ENCODE measurements at places on chromosomes 7 and 10.

DNA sequence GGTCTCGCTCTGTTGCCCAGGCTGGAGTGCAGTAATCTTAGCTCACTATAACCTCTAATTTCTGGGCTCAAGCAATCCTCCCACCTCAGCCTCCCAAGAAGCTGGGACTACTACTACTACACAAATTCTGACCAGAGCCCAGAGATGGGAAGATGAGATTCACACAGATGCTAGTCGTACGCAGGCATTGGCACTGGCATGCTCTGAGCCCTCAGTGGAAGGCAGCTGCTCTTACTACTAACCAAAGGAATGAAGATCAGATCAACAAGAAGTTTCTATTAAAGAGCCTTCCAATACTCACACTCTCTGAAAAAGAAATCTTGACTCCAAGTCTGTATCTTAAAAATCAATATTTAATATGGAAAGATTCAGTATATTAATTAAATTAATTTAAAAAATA is 10.7 kb downstream of the GDF2 start:
- no peak for DNase-seq

DNA sequence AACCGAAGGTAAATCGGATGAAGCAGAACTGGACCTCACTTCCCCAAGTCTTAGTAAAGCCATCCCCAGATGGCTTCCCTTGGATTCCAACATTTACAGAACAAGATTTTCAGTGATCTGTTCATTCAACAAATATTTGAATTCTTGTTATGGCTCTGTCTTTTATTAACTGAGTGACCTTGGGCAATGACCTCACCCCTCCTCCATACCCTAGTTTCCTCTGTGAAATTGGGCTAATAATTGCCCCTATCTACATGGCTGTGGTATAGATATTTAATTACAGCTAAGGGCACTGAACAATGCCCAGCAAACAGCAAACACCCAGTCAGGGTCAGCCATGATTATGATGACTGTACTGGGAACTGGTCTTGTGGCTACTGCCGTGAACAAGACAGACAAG is 19.1 kb downstream of the TECTB start:
- no peak for DNase-seq

DNA sequence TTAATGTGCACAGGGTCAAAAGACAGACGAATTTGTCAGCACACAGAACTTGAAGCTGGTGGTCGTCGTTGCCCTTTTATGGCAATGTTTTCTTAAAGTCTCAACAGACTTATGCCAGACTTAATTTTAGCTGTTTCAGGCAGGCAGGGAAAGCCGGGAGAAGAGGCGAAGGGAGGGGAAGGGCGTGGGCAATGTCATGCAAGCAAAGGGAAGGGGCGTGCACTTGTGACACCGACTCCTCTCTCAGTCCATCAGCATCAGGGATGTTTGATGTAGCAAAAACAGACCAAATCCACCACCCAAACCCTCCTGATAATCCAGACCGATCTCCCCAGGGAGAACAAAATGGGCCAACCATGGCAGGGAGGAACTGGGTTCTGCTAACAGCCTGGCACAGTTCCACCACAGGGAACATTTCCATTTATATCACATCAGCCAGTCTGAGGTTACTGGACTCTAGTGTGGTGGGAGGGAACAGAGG is 118.1 kb upstream of the RHEB start:
- DNase-seq = no peak

- DNase-seq = no peak
Observed at GRCh38 chr7:50321487-50322067, 17.1 kb downstream of the IKZF1 start.

- DNase-seq = no peak
Observed at GRCh38 chr10:98370831-98371820, 43.9 kb downstream of the PYROXD2 start.

GRCh38 chr7:2191016-2191415 is 41.7 kb downstream of the MAD1L1 start:
- DNase-seq = no peak

- DNase-seq = no peak
Observed at GRCh38 chr10:36301539-36301938, 659.4 kb upstream of the FZD8 start.

- no peak for DNase-seq
Observed at GRCh38 chr7:156827587-156828203, 65.3 kb downstream of the LMBR1 start.

DNA sequence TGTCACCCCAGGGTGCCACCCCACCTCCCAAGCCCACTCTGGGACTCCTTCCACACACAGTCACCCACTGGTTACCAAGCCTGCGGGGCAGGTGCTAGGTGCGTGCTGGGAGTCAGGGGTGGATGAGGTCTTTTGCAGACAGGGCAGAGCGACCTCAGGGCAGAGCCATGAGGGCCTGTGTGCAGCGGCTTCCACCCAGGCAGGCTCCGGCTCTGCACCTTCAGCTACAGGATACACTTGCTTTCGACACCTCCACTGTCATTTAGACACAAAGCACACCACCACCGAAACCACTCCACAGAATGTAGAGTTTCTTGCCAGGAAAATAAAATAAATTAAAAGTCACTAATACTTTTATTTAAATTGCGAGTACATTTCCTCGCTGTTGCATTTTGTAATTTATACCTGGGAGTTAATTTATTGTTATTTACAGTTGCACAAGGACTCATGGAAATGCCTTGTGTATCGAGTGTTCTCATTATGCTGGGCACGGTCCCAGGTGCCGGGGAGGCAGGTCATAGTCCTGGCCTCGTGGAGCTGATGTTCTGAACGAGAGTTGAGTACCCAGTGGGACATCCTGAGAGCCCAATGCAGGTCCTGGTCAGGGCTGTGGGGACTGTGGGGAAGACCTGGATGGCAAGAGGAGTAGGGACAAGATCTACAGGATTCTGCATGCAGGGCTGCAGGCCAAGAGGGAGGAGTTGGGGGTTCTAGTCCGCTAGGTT is 127.8 kb downstream of the CUX1 start:
- no peak for DNase-seq

DNA sequence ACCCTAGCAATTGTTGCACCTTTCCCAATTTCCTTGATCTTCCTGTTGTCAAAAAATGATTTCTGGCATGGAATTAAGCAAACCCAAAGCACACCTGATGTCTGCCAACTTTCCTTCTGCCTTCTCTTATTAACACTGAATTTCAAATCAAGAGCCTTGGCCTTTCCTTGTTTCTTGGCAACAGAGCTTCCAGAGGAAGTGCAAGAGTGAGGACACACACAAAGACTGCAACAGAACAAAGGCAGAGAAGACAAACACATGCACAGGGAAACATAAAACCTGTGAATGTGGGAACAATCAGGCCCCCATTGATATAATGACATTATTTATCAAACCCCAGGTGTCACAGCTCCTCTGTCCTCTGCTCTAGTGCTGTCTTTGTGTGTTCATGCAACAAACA is 73.0 kb upstream of the IL6 start:
- DNase-seq = no peak

DNA sequence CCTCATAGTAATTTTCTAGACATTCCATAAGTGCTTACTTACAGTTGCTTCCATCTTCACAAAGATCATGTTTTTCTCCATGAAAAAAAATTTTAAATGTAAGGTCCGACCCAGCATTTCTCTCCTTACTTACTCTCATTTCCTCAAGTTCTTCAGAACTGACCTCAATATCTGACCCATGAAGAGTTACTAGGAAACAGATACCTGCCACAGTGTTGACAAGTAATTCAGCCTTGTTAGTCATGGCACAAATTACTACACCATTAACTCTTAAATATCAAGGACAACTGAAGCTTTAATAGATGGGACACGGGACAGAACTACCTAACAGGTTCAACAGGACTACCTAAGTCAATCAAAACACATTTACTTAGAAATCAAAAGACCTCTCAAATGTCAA is 316.2 kb downstream of the POM121L12 start:
- no peak for DNase-seq

- no peak for DNase-seq
Observed at GRCh38 chr10:122349758-122350369, 24.6 kb upstream of the PLEKHA1 start.
